ENCODE measurements at places on chromosomes 3 and 15.

DNA sequence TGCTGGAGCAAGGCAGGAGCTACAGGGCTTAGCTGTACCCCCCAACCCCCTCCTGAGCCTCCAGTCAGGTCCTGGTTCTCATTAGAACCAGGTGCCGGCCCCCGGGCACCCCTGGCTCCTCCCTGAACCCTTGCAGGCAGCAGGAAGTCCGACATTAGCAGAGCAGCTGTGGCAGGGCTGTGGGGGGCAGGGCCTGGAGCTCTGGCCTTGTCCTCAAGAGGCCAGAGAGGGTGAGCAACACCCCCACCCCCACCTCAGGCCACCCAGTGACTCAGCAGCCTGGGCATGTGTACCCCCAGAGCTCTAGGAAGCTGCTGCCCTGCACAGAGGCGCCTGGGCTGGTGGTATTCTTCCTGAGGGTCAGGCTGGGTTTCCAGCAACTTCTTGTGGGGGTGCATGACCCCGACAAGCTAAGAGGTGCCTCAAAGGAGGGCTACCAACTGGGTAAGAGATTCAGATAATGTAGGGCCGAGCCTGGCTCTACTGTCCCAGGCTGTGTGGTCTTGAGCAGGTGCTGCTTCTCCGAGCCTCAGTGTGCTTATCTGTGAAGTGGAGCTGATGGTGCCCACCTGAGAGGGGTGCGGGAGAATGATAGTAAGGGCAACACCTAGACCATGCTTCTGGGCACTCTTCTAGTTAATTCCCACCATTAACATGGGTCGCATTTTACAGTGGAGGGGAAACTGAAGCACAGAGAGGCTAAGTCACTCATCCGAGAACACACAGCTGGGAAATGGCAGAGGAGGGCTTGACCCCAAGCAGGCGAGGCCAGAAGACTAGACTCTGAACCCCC, 16.0 kb downstream of the H1-8 start:
- no peak for DNase-seq

- no peak for DNase-seq
Observed at GRCh38 chr3:10300087-10300486, 7.3 kb upstream of the GHRL start.

- DNase-seq: peak; percentile 40
Observed at GRCh38 chr15:40894681-40895448, 615 bp downstream of the VPS18 start.

DNA sequence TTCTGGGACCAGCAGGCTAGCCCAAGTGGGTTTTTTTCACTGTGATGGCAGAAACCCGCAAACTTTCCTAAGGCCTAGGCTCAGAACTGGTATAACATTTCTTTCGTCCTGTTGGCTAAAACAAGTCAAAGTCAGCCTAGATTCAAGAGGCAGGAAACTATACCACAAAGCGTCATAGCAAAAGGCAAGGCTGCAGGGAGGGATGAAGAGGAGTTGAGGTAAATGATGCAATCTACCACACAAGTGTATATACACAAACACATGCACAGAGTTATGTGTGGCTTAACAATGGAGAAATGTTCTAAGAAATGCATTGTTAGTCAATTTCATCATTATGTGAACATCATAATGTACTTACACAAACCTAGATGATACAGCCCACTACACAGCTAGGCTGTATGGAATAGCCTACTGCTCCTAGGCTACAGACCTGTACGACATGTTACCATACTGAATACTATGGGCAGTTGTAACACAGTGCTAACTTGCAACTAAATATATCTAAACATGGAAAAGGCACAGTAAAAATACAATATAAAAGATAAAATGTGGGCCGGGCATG, 225.6 kb downstream of the TBL1XR1 start:
- DNase-seq: no peak

DNA sequence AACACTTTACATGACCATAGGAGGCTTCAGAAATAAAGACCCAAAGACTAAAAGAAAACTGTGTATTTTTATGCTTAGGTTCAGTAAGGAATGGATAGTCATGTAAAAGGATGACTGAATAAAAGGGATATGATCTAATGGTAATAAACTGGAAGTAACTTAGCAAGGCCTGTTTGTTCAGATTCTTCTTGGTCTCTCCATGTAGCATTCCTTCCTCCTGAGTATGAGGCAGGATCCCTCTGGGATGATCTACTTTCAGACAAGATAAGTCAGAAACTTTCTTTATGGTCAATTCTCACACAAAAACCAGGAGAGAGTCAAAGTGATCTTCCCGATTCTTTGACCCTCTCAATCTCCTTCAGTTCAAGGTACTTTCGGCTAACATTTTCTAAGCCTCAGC, 340.8 kb upstream of the DCBLD2 start:
- DNase-seq: no peak

GRCh38 chr3:29826712-29827111, 545.8 kb downstream of the RBMS3 start:
- DNase-seq: no peak

- no peak for DNase-seq
Observed at GRCh38 chr15:62903437-62903836, 139.1 kb upstream of the TPM1 start.

DNA sequence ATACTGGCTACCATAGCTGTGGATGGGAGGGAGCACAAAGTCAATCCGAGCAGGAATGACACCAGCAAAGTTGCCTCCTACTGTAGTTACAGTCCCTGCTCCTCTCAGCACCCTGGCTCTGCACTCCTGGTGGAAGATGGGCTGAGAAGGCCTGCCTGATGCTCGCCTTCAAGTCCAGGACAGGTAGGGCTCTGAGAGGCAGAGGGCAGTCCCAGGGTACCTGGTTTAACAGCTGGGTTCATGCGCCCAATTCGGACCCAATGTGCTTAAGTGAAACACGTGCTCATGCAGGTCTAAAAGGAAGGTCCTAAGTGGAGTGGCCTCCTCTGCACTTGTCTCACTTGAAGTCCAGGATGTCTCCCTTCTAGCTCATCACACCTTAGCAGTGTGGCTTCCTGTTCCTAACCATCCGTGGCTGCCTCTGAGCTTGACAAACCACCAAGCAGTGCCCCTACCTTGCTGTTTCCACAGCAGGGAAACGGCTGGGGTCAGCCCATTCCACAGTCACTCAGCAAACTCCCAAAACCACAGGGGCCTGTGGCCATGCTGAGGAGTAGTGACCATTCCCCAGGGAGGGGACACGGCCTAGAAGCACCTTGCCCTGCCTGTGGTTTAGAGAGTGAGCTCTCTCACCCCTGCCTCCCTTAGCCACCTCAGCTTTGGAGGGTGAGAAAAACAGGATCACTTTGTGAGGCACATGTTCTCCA, 3.9 kb upstream of the MUSTN1 start:
- DNase-seq: no peak

- DNase-seq: no peak
Observed at GRCh38 chr3:15794842-15795650, 2.7 kb downstream of the ANKRD28 start.

DNA sequence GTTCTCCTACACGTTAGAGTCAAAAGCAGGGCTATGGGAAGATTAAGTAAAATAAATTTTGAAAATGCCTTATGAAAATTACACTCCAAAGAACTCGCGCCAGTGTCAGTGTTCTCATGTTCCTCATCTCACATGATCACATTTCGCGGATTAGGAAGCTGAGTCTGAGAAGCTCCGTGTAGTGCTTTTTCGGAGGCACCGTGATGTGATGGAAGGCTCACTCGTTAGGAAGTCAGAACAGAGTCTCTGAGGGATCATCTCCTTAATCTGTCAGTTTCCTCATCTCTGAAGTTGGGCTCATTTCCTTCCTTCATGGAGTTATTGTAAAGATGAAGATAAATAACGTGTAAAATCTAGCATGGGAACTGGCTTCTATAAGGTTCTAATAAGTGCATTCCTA, 3.2 kb downstream of the ADIPOQ start:
- DNase-seq: no peak

GRCh38 chr3:182912474-182912873, 67.9 kb downstream of the DCUN1D1 start:
- no peak for DNase-seq

DNA sequence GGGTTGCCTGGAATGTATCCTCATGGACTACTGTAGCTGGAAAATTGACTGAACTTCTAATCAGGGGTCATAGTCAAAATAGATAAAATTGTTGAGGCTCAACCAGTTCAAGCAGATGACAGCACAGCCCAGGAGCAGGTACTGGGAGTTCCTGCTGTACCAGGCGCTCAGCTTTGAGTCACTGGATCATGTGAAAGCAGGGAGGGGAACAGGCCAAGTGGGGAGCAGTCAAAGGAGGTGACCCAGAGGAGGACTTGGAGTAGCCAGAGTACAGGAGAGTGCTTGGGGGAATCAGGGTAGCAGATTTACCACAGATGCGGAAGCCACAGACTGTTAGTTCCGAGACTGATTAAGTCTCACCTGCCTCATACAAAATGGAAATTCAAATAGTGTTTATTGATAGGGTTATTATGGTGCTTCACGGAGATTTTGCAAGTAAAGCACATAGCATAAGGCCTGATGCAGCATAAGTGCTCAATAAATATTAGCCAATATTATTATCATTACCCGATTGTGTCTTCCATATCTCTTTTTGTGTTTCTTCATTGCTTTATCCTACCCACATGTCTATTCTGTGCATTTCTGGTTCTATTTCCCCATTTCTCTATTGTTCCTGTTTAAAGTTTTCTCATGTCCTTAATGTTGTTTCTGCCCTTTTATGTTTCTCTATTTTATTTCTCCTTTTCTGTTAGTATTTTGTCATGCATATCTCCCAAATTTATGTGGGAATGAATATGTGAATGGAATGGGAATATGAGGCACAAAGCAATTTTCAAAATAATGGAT, 369.2 kb upstream of the MCTP2 start:
- no peak for DNase-seq

GRCh38 chr3:52798978-52799476, 4.4 kb downstream of the ITIH3 start:
- DNase-seq: no peak

GRCh38 chr3:184350618-184351017, 10.8 kb downstream of the CLCN2 start:
- DNase-seq: no peak

DNA sequence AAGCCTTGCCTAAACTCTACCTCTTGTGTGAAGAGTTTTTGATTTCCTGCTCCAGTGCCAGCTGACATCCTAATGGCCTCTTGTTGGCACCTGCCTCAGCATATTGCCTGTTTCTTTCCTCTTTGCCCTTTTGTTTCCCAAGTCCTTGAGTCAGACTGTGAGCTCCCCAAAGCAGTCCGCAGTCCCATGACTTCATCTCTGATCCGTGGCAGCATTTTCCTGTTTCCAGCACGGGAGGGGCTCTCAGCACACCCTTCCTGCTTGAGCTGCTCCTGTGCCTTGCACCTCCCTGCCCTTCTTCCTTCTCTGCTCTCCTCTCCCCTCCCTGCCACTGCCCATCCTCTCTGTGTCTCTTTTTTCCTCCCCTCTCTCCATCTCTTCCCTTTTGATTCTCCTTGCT, 179.6 kb downstream of the EPHB1 start:
- no peak for DNase-seq

DNA sequence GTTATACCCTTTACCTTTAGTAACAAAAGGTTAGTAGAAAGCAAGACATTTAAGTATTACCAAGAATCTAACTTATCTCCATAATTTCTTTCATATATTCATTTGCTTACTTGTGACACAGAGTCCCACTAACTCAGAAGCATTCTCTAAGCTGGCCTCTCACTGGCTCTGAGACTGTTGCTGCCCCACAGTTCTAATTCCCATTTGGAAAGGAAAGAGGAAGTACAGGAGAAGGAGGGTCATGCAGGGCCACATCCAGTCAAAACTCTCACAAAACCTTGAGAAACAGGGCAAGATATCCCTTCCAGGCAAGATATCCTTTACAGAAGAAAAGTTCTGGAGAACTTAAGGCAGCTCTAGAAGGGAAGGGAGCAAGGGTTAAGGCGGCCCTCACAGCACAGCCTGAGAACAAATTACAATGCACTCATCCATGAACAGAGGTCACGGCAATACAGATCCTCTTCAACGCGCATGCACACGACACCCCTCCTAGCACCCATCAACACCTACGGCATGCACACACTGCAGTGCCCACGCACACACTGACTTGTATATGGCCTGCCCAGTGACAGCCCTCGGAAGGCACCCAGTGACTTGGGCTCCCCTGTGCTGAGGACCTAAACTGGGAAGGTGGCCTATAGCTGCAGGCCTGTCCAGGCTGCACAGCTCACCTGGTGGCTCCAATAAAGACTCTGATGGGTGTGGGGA, 13.0 kb upstream of the MYO5C start:
- no peak for DNase-seq

DNA sequence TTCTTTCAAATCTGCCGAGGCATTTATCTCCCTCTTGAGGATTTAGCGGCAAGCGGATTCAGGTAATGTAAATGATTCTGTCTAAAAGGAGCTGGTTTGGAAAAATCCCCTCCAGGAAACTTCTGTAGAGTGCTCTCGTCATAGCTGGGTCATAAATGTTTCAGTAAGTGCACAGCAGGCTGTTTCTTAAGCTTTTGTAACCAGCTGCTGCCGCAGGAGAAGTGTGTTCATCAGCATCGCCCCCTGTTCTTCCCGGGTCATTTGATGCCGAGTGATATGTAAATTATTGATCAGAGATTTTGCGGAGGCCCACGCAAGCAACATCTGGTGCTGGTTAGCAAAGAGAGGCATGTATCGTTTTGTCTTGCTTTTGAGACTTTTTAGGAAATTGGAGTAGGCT, 53.1 kb downstream of the DNASE1L3 start:
- DNase-seq: no peak

GRCh38 chr15:56837273-56837672, 81.2 kb upstream of the TCF12 start:
- no peak for DNase-seq

GRCh38 chr3:107271787-107272387, 105.4 kb upstream of the CCDC54 start:
- no peak for DNase-seq

GRCh38 chr3:12924437-12924836, 83.1 kb upstream of the RPL32 start:
- no peak for DNase-seq

GRCh38 chr3:126553284-126554084, 5.2 kb downstream of the C3orf22 start:
- DNase-seq: no peak

DNA sequence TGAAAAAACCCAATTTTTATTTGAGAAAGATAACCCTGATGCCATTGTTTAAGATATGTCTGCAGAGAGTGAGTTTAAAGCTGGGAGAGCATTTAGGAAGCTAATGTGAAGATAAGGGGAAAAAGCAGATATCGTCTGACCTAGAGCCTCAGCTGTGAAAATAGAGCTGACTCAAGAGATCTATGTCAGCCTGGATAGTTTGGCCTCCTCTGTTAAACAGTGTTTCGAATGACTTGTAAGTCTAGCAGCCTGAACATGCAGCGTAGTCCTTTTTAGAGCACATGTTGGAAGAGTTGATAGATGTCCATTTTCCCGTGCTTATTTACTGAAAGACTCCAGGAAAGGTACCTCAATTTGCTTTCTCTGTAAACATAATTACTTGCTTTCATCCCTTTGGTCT, 48.1 kb downstream of the ALCAM start:
- DNase-seq: no peak

GRCh38 chr3:114556657-114557213, 262.9 kb downstream of the TIGIT start:
- DNase-seq: no peak

GRCh38 chr3:143170074-143170473, 50.5 kb downstream of the CHST2 start:
- DNase-seq: no peak

GRCh38 chr3:165194511-165195240, 1.5 kb downstream of the SLITRK3 start:
- DNase-seq: no peak

All from T-helper 22 cell (primary cell).